ENCODE measurements at places on chromosomes 1 and 21.

DNA sequence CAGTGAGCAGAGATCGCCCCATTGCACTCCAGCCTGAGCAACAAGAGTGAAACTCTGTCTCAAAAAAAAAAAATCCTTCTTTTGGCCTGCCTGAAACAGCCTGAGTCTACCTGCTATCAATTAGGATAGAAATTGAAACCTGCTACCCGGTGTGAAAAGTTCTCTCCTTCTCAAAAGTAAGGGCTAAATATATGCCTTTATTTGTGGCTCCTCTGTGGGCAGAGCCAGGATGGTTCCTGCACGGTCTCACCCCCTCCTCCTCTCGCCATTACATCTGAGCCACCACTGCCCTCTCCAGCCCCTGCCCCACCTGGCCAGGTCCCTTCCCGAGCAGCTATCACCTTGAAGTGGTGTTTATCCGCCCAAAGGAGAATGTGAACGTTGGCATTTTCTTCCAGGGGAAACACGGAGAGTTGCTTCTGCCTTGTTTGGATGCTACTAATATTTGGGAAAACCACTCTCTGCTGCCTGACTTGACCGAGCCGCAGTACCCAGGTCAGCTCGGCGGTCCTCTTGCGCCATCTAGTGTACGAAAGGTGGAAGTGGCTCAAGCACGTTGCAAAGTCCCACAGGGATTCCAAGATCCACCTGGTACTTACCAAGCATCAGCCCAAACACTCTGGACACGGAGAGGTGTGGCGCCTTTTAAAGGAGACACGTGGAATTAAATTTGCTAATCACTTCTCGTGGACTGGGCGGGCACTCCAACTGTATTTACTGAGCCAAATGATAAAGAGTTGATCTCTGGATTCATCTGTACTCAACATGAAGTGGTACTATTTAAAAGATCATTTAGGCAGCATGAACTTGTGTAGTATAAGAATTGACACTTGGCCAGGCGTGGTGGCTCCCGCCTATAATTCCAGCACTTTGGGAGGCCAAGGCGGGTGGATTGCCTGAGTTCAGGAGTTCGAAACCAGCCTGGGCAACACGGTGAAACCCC lies 31.9 kb downstream of the SETD4 start:
- peak; percentile 80 for DNase-seq

DNA sequence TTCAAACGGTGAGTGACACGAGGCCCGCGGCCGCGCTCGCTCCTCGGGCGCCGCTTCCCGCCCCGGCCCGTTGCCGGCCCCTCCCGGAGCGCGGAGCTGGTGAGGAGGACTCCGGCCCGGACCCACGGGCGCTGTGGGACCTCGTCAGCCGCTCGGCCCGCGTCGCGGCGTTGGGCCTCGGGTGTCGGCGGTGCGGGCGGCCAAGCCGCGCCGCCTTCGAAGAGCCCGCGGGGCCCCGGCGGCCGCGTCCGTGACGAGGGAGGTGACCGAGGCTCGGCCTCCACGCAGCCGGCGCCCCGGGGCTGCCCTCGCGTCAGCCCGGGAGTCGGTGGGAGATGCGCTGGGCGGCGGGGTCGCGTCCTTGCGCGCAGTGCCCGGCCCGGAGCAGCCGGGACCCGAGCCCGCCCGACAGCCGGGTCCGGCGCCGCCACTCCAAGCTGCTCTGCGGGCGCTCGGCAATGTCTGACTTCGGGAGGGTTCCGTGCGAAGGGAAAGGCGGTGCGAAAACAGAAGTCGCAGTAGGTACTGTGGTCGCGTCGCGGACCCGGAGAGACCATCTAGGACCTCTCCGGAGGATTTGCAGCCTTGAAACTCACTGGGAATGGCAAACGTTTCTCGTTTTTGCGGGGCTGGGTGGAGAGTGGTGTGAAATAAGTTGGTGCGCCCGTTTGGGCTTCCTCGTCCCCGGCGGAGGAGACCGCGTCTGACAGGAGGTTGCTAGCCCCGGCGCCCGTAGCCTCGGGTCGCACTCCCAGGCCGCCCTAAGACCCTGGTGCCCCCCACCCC lies 829 bp downstream of the SPEN start:
- peak; percentile 42 for DNase-seq

DNA sequence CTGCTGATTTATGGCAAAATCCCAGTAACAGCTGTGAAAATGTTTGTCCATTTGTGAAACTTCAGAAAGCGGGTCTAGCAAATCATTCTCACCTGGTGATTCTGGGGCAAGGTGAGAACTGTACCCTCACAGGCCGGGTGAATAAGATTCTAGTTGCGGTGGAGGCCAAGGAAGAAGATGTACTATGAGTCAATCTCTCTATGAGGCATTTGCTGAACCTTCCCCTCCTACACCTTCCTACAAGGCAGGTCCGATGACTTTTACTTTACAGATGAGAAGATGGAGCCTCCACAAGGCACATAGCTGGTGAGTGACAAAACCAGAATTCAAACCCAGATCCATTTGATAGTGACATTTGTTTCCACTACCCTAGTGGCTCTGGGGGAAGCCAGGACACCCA lies 72.7 kb downstream of the BACH1 start:
- no peak for DNase-seq

DNA sequence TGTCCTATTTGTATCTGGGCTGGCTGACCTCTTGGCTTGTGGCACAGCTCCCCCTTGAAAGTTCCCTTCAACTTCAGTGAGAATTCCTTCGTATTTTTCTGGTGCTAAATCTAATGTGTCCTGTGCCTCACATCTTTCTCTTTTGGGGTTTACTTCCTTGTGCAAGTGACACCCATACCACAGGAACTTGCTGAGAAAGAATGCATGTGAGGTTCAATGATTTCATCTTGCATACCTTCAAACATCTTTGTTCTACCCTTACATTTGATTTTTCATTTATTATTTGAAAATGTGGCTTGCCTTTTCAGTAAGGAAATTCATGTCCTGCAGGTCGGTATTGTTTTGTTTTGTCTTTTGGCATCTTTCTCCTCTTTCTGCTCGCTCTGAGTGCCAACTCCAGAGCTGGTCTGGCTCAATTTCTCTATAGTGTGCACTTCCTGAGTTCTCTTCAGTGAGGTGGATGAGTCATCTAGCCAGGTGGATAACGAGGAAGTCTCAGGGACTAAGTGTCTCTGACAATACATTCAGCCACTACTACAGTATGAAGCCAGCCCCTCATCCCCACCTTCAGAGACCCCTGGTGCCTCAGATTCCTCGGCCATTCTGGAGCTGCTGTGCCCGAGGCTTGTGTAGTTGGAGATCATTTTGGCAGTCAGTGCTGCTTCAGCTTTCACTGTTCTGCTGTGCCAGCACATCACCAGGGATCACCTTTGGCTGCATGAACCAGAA lies 59.5 kb downstream of the RIPK4 start:
- DNase-seq: peak; percentile 90

DNA sequence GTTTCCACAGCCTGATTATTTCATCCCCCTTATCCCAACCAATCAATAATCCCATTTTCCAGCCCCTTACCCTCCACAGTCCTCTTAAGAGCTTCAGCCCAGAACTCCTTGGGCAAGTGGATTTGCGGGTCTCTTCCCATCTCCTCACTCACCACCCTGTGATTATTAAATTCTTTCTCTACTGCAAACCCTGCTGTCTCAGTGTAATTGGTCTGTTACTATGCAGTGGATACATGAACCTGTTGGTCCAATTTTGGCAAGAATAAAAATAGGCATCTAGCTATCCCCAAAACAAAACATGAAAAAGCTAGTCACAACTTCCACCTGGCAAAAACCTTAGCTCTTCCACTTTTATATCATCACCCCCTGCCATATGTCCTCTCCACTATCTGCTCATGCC lies 36.2 kb upstream of the TNFSF4 start:
- DNase-seq: no peak

- peak; percentile 95 for DNase-seq
Observed at GRCh38 chr21:41419921-41420862, 5.8 kb upstream of the MX1 start.

- no peak for DNase-seq
Observed at GRCh38 chr1:230370109-230370508, 56.0 kb downstream of the PGBD5 start.

GRCh38 chr1:42178249-42178648 lies 13.7 kb upstream of the GUCA2A start:
- DNase-seq: no peak

GRCh38 chr1:15849775-15850324 lies 2.3 kb downstream of the SPEN start:
- DNase-seq: peak; percentile 38

GRCh38 chr1:161978011-161978790 lies 45.5 kb downstream of the OLFML2B start:
- DNase-seq: no peak

- DNase-seq: no peak
Observed at GRCh38 chr1:157096881-157097280, 2.7 kb downstream of the ETV3L start.

DNA sequence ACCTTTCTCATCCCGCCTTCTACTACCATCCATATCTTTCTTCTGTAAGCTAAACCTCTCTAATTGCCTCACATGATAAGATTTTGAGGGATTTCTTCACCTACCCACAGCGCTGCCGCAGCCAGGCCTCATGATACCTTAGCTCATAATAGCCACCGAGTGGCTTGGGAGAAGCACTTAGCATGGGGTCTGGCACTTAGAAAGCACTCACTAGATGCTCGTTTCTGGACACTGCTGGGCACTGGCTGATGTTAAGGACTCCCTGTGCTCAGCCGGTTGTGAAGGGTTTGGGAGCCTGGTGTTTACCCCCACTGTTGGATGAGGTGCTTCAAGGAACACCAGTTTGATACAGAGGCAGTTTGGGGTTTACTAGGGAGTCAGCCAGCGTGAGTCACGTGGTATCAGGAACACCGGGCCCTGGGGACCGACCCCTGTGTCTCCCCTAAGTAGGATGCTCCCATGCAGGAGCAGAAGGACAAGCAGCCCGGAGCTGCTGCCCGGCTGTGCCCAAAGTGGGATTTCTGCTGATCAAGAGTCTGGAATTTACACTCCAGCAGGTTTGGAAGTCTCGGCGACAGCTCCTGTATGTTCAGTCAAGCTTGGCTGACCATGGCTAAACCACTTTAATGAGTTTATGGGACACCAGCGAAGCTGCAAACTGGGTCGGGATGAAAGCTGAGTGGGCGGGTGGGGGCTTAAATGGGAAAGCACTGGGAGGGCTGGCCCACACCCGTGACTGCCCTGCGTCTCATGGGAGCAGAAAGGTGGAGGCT lies 63.3 kb downstream of the GALNT2 start:
- no peak for DNase-seq

DNA sequence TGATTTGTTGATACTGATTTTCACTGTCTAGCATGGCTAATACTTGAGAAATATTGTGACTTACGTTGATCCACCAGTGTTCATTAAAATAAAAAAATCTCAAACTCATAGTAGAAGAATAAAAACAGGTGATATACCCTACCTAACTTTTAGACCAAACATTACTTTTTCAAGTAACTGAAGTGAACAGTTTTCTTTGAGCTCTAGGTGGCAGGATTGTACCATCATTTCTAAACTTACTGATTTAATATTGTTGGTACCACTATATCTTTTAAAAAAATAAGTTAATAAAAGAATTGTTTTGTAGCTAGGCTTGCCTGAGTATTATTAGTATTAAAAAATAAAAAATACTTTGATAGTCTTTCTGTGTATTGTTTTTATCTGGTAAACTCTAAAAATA lies 21.5 kb downstream of the CDC73 start:
- DNase-seq: peak; percentile 14

DNA sequence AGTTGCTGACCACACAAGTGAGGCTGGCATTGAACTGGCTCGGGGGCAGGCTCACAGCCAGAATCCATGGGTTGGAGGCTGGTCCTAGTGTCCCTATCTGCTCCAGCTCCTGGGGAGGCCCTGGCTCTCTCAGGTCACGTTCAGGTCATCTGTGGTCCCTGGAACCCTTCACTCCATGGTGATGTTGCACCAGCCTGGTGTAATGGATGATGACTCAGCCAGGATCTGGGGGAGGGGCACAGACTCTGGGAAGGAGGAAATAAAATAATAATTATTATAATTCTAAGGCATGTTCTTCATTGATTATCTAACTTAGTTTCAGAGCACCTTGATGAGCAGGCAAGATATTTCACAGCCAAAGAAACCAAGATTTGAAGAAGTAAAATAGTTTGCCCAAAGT lies 26.6 kb upstream of the FCRL4 start:
- DNase-seq: no peak

DNA sequence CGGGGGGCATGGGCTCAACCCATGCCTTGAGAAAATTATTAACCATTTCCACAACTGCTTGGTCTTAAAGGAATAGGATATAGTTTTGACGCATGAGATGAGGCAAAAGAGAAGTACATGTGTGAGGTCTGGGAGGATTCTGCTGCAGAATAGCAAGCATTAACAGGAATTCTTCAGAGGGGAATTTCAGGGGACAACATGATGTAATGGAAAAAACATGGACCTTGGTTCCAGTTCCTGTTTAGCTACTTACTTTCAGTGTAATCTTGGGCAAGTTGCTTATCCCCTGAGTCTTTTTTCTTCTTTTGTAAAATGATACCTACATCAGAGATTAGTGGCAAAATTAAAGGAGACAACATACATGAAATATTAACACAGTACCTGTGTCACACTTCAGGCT lies 85.6 kb downstream of the PRRX1 start:
- DNase-seq: no peak

- no peak for DNase-seq
Observed at GRCh38 chr1:93705892-93706500, 24.4 kb upstream of the BCAR3 start.

DNA sequence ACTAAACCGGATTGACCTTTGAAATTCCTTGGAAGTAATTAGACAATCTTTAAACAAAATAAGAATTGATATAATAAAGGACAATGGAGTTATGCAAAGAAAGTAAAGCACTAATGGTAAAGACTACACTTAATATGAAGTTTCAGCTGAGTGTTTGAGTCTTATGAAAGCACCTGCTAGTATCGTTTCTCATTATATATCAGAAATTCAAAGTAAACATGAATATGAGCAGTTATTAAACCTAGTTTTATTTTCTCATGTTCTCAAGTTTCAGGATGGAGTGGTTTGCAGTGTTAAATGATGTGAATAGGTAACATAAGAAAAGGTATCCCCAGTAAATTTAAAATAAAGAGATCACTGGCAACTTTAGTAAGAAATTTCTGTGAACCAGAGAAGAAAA lies 188.6 kb downstream of the ZP4 start:
- peak; percentile 48 for DNase-seq

DNA sequence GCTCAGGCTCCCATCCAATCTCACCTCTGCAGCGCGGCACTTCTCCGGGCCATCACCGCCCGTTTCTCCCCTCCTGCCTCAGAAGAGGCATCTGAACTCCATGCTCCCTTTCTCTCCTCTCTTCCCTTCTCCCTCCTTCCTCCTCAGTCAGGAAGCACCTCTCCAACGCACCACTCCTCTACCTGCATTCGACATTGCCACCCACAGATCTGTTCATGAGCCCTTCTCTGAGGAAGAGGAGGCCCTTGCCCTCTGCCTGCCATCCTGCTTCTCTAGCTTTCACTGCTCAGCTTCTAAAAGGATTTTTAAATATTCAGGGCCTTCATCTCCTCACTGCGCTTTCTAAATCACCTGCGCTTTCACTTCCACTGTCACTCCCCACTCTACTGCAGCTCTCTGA lies 120.0 kb downstream of the KIAA0319L start:
- no peak for DNase-seq

- DNase-seq: no peak
Observed at GRCh38 chr21:16509476-16509875, 779.7 kb downstream of the USP25 start.
